ENCODE measurements at places on chromosomes 1 and 21.

DNA sequence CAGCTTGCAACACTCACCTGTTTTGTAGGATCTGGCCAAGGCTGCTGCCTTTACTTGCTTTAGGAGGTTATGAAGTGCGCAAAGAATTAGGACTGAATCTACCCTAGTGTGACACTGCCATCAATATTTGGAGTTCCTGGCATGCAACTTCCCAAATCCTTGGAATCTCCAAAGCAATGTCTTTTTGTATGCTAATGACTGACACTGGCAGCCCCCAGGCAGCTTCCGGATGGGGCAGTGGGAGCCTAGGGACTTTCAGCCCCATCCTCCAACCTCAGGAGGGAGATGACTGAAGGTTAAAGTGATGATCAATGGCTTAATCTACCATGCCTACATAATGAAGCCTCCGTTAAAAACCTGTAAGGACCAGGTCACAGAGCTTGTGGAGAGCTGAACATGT is 5.5 kb downstream of the RCC2 start:
- DNase-seq: no peak

- no peak for DNase-seq
Observed at GRCh38 chr1:3898994-3899753, 898 bp downstream of the C1orf174 start.

GRCh38 chr21:32073190-32073589 is 200.4 kb downstream of the HUNK start:
- no peak for DNase-seq

DNA sequence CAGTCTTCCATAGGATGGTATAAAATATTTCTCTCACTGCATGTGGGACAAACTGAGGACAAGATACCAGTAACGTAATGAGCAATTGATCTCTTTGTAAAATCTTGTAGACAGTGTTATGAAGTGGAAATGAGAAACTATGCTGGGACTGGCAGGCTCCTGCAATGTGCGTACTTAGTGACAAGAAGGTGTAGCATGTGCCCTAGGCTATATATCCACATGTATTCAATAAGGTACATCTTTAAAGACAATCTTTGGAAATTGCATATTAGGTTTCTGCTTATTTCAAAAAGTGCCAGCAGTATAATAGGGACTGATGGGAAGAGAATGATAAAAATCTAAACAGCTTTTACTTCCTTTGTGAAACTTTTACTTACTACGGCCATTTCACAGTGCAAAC is 81.9 kb upstream of the GREM2 start:
- no peak for DNase-seq
